ENCODE measurements at places on chromosomes 11 and 22.

DNA sequence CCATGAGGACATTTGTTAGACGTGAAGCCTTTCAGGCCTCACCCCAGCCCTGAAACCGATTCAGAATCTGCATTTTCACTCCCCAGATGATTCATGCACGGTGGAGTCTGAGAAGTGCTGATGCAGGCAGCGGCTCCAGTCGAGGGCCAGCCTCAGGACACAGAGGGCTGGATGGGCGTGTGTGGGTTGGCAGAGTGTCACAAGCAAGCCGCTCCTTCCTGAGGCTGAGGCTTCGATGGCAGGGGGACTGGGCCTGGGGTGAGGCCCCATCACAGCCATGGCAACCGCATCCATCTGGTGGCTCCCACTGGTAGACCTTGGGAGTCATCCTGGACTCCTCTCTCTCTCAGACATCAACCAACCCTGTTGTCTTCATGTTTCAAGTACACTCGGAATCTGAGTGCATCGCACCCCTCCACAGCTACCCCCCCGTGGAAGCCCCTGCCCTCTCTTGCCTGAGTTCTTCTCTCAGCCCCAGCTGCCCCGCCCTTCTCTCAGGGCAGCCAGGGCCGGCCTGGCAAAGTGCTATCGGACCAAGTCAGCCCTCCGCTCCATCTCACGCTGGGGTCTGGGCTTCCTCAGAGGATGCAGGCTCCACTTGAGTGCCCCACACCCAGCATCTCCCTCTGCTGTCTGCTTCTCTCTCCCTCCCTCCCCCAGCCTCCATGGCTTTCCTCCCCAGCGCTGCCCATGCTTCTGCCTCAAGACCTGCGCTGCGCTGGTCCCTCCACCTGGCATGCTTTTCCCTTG, 10.6 kb downstream of the KCNC1 start:
- no peak for DNase-seq

DNA sequence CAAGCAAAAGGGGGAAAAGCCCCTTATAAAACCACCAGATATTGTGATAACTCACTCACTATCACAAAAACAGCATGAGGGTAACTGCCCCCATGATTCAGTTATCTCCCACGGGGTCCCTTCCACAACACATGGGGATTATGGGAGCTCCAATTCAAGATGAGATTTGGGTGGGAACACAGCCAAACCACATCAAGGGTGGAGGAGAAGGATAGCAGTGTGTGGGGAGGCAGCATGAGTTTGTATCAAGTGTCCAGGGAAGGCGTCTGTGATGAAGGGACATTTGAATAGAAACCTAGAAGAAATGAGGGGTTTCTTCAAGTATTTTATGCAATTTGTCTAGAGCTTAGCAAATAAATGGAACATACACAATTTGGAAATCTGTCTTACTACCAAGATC, 98.2 kb downstream of the SLC1A2 start:
- no peak for DNase-seq

DNA sequence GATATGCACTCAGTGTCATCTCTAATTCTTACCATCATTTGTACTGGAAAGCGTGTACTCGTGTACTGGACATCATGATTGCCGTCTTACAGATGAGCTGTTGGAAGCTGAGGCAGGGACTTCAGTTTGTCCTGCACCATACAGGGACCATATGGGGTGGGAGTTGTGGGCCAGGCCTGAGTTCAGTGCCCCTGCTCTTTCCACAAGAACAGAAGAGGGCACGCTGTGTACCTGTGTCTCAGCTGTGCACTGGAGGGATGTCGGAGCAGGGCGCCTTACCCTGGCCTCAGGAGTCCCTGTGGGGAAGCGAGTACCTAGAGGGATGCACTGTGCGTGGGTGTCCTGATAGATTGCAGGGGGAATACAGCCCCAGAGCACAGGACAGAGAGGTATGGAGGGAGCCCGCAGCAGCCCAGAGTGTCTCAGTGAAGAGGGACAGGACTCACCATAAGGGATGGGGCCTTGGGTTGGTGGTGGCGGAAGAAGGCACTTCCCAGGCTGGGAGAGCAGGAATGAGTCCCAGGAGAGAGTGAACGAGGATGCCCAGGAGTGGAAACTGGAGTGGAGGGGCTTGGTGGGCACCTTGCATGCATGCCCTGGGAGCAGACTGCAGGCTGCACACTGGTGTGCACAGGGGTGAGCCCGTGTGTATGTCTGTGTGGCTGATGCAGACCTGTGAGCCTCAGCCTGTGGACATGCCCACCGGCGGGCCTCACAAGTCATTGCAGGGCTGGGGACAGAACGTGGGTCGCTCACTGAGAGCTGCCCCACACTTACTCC, 329.7 kb downstream of the TBC1D22A start:
- no peak for DNase-seq

- DNase-seq: no peak
These were observed 1.4 kb upstream of the MS4A1 start for GRCh38 chr11:60454212-60454611.

GRCh38 chr11:114784216-114784615, 105.9 kb downstream of the NXPE2 start:
- DNase-seq: no peak
